ENCODE measurements at places on chromosomes 5 and 9.

DNA sequence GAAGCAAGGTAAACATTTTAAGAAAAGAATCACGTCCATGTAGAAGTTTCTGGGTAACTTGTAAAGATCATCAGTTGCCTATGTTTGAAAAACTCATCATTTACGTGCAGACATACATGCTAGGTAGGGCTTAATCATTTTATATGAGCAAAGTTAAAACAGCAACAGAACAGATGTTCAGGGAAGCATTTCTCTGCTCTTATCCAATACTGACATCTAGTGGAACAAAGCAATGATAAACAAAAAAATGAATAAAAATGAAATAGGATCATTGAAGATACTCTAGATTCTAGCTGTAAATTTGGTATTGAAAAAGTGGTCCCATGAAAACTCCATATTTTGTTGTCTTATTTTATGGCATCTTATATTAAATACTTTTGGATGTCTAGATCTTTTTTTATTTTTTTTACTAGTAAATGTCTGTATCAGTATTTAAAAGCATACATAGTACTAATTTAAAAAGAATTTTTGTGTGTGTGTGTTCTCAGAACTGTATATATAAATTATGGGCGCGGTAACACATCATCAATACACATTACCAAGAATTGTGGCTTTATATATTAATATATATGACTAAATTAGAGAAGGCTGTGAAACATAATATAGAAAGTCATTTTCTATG lies 1050.2 kb downstream of the CDH12 start:
- peak; percentile 62 for DNase-seq

DNA sequence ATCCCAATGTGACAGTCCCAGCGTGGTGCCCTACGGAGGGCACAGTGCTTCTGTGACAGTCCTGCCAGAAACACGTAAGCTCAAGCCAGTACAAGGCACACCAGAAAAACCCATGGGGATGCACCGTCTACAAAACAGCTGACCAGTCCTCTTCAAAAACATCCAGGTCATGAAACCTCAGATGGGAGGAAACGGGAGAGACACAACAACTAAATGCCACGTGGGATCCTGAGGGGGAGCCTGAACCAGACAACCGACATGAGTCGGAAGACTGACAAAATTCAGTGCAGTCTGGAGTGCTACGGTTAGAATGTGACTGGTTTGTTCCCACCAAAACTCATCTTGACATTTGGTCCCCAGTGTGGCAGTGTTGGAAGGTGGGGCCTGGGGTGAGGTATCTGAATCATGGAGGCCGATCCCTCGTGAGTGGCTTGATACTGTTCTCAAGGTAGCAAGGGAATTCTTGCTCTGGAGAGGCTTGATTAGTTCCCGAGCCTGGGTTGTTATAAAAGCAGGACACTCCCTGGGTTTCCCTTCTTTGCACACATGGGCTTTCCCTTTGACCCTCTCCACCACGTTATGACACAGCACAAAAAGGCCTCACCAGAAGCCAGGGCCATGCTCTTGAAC lies 55.4 kb downstream of the ADAMTS2 start:
- no peak for DNase-seq

GRCh38 chr5:170747851-170748250 lies 35.7 kb upstream of the GABRP start:
- no peak for DNase-seq

- no peak for DNase-seq
Observed at GRCh38 chr5:171397190-171397589, 9.5 kb downstream of the NPM1 start.

DNA sequence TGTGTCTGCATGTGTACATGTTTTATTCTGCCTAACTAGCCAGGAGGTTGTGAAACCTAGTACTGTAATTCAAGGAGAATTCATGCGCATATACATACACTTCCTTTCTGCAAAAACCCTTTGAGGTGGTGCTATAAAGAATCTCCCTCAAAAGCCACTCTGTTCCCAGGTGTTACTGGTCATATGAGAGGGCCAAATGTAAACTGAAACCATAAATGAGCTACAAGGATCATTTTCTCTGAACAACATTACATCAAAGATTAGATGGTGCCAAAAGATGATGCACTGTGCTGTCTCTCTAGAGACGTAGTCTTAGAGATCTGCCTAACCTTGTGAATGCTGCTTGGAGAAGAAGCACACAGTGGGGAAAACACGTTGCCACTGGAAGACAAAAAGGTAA lies 15.7 kb downstream of the NREP start:
- peak; percentile 46 for DNase-seq

- DNase-seq: peak; percentile 76
Observed at GRCh38 chr5:144028058-144028457, 142.4 kb downstream of the YIPF5 start.

- peak; percentile 4 for DNase-seq
Observed at GRCh38 chr5:74631081-74631953, 9.2 kb downstream of the ENC1 start.

GRCh38 chr5:113250341-113250953 lies 184.3 kb downstream of the TSSK1B start:
- peak; percentile 51 for DNase-seq

- DNase-seq: no peak
Observed at GRCh38 chr9:76425677-76426453, 31.6 kb upstream of the RFK start.

- no peak for DNase-seq
Observed at GRCh38 chr5:75006865-75007822, 45.2 kb downstream of the GCNT4 start.

DNA sequence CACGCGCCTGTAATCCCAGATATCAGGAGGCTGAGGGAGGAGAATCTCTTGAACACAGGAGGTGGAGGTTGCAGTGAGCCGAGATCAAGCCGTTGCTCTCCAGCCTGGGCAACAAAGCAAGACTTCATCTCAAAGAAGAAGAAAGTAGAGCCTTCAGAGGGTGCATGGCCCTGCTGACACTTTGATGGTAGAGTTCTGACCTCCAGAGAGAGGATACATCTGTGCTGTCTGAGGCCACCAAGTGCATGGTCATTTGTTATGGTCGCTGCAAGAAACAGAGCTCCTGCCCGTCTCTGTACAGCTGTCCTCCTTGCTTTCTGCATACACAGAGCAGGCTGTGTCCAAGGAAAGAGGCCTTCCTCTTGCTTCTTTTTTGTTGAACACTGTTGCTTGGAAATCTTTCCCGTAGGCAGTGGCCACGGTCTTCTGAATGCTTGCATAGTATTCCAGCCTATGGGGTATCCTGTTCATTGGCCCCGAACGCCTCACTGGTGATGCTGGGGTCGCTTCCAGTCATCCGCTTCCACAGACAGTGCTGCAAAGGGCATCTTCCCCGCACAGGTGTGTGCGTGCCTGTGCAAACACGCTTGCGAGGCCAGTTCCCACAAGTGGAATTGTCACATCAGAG lies 36.8 kb upstream of the UNC5A start:
- DNase-seq: no peak

DNA sequence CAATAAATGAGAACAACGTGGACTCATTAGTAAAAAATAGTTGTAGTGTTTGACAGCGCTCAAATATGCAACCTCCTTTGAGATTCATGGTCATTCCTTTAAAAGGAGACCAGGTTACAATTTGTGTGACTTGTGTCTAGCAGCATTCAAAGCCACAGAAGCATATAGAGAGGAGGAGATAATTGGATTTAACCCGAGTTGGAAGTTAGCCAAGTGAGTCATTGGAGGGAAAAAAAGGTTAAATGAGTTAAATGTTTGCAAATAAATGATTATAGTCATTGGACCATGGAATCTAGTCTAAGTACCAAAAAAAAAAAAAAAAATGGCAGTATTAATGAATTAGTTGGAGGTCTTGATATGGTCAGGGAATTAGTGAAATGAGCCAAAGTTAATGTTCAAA lies 90.9 kb downstream of the ITGA1 start:
- DNase-seq: peak; percentile 57

- no peak for DNase-seq
Observed at GRCh38 chr9:4984171-4984620, 876 bp upstream of the JAK2 start.

DNA sequence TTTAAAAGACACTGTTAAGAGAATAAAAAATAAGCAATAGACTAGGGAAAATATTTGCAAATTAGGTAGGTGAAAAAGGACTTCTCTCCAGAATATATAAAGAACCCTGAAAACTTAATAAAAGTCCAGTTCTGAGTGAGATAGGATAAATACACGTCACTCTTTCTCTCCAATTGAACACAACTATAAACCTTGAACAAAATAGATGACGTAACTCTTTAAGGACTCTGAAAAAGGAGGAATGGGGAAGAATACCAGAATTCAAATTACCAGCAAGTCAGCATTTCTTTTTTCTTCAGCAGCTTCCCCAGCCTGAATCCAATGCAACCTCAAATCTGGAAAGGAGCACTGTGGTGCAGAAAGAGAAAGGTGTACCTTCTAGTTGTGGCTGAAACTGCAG lies 6.8 kb upstream of the WDR41 start:
- no peak for DNase-seq

DNA sequence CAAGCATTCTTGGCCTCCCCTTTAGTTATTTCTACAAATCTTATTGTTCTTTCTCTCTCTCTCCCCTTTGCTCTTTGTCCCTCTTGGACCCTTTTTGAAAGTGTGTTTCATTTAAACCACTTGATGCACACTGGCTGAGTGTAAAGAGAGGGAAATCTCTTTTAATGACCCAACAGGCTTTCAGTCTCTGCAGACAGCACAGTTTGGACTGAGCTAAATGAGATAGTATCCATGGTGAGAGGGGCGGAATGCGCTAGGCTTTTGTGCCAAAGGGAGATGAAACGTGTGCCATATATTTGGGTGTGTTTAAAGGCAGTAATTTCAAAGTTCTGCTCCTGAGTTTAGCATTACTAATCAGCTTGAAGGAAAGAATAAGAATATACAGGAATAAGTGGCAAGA lies 184.9 kb downstream of the PCSK1 start:
- DNase-seq: no peak

DNA sequence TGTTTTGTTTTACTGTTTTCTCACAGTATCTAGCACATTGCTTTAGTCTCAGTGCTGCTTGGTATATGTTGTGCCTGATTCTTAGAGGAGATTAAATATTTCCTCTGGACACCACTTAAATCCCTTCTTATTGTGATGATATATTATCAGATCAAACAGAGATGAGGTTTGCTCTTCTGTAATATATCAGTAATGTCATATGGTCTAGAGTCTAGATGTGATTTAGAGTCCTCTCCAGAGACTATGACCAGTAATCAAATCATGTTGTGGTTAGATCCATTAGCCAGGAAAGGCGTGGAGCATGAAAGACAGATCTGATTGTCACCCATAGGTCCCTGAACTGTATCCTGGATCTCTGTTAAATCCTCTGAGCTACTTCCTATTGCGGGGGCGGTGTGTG lies 24.4 kb downstream of the CAMK4 start:
- no peak for DNase-seq
